ENCODE measurements at places on chromosomes 4 and X.

DNA sequence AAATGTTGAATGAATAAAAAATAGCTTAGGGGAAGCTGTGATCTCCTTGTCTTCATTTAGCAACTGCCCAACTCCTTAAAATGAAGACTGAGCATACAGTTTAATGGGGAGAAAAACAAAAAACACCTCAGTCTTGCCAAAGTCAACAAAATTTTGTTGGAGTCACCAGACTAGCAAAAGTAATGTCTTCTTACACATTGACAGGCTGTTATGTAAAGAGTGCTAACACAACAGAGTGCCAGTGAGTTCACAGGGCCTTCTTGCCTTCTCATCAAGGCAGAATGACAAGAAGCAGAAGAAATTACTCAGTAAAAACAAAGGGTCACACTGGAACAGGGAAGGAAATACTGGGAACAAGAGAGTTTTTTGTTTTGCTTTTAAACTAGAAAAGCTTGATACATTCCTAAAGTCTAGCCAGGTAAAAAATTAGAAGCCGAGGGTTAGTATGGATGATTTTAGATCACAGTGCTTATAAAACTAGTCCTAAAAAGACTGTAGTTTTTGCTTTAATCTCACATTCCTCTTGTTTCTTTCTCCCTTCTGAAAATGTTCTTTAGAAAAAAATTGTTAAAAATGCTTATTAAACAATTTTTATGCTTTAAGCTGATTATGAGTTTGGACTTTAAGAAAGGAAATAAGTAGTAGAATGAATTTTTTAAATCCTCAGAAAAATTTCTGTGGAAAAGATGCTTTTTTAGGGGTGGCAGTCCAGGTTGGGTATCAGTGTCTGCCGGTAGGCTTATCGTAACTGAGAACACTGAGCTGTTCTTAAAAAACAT, 38.7 kb upstream of the FRAS1 start:
- no peak for DNase-seq

- no peak for DNase-seq
These were observed 102.2 kb downstream of the MXRA5 start for GRCh38 chrX:3244203-3244743.

DNA sequence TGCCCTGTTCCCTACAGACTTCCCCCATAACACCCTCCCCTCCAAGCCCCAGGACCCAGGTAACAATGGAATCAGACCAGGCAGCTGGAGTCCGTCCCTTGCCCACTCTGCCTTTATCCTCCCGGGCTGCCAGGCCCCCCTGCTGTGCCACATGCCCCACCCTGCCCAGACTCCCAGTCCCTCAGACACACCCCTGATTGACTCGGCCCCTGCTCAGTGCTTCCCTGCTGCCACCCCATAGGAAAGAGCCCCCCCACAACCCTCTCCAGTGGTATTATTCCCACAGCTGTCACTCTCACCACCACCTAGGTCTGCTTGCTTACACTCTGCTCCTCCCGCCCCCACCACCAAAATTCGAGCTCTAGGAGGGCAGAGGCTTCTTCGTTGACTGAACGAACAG, 4.7 kb upstream of the NAA10 start:
- no peak for DNase-seq

DNA sequence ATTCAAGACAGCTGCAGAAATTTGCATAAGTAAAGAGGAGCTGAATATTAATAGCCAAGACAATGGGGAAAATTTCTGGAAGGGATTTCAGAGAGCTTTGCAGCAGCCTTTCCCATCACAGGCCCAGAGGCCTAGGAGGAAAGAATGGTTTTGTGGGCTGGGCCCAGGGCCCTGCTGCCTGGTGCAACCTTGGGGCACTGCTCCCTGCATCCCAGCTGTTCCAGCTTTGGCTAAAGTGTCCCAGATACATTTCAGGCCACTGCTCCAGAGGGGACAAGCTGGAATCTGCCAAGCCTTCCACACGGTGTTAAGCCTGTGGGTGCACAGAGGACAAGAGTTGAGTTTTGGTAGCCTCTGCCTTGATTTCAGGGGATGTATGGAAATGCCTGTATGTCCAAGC, 185.6 kb upstream of the SFRP2 start:
- DNase-seq, result no peak

DNA sequence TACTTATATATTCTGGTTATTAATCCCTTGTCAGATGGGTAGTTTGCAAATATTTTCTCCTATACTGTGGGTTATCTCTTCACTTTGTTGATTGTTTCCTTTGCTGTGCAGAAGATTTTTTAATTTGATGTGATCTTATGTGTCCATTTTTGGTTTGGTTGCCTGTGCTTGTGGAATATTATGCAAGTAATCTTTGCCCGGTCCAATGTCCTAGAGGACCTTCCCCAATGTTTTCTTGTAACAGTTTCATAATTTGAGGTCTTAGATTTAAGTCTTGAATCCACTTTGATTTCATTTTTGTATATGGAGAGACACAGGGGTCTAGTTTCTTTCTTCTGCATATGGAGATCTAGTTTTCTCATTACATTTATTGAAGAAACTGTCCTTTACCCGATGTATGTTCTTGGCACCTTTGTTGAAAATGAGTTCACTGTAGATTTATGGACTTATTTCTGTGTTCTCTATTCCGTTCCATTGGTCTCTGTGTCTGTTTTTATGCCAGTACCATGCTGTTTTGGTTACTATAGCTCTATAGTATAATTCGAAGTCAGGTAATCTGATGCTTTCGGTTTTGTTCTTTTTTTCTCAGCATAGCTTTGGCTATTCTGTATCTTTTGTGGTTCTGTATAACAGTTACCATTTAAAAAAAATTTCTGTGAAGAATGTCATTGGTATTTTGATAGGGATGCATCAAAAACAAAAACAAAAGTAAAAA, 34.7 kb downstream of the DIAPH2 start:
- no peak for DNase-seq

- DNase-seq, result no peak
These were observed 14.9 kb upstream of the CDKN2AIP start for GRCh38 chr4:183429489-183429888.

- no peak for DNase-seq
These were observed 360.5 kb upstream of the SLC7A11 start for GRCh38 chr4:138602664-138603063.

- DNase-seq, result no peak
These were observed 143.0 kb upstream of the GYPA start for GRCh38 chr4:144283526-144283925.

DNA sequence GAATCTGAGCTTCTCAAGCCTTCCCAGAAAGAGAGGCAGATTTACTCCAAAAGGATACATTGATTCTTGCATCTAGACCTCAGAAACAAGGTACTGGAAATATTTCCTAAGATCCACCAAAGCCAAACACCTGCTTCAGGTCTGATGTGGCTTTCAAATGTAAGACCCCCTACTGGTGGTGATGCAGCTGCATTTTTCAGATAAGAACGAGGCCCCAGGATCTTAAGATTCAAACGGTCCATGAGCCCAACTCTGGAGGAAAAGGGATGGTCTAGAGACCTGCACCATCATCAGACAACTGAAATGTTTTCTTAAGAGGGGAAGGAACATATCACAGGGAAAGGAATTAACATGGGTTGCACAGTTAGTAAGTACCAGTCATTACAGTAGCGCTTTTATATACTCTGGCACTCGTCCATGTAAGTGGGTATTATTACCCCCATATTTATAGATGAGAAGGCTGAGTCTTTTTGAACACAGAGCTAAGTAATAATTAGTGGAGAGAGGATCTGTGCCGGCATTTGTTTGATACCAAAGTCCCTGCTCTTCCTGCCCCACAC, 73.7 kb downstream of the LEF1 start:
- no peak for DNase-seq

DNA sequence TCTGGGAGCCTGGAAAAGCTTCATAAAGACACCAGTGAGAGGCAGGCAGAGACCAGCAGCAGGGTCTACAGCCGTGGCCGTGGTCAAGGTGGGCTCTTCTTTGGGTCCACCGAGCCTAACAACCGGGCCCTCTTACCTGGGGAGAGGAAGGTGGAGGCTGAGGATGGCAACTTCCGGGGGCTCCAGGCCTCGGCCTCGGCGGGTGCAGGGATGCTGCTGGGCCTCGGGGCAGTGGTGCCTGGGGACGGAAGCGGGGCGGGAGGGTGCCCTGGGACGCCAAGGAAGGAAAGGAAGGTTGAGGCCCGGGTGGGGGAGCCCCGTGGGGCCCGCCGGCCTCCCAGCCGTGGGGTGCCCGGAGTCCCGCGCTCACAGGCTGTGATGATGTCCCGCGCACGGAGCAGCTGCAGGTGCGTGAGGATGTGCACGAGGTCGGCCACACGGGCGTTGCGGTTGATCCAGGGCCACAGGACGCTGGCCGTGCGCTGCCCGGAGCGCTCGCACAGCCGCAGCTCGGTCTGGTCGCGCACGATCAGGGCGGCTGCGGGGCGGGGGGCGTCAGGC, 561 bp downstream of the IRAK1 start:
- no peak for DNase-seq

DNA sequence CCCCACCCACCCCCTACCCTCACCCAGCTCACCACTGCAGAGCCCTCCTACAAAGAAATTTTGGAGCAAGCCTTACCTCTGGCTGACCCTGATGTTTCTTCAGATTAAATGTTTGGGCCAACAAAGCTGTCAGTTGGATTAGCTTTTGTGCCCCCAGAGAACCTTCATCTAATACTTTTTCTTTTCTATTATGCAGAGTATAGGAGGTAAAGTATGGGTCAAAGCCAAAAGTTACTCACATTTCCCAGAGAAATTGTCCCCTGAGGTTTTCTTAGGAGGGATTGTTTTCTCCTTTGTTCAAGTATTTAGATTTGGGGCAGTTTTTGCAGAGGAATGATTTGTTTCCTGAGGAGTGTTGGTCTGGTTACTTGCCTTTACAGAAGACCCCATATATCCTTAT, 69.5 kb downstream of the AASDH start:
- no peak for DNase-seq

- no peak for DNase-seq
These were observed 6.2 kb downstream of the NEIL3 start for GRCh38 chr4:177315767-177316464.

DNA sequence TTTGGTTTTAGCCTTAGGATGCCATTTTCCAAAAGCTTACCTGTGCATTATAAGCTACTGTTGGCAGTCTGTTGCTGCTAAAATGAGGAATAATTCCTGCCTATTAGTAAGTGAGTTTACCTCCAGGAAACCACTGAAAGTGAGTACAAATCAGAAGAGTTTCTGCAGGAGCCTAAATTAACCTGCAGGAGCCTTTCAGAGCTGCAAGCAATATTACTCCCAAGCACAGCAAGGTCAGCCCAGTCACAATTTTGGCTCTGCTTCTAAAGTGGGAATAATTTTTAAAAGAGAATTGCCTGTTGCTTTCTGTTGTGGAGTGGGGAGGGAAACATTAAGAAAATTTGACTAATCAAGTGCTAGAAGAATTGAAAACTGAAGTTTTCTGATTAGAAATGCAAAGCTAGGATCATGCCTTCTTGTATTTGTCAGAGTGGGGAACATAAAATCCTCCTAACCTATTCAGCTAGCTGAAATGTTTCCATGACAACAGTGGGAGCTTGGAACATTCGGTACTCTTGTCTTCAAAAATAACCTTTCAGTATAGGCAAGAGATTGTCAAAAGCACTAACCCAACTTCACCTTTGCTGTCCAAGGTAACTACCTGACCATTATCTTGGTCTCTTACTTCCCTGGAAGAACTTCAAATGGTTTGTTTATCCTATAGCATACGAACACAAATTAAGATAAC, 193.2 kb downstream of the COMMD8 start:
- no peak for DNase-seq

DNA sequence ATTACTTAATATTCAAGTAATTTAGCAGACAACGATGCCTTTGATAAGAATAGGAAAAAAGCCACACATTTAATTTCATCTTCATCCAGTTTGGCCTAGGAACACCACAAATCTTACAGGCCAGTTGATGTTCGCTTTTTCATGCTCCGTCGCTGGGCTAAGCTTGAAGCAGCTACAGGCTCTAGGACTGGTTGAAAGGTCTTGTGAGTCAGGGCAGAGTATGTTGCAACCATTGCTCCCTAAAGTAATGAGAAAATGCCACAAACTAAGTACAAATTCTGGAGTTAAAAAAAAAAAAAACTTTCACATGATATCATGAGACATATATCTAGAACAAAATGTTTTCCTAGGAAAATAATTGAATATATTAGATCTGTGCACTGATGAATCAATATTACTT, 123.8 kb downstream of the RPS6KA6 start:
- DNase-seq, result peak; percentile 1

Measured in NCI-H510A (cell line).